Endothelial cell (in vitro differentiated cells): ENCODE measurements at places on chromosomes 1 and 21. TPM values are rescaled to one million over a fixed set of nuclear protein-coding genes. Genes with fewer than 3 reads are reported as not detected.

ADORA1 gene
- 16.3 TPM for total RNA-seq

DNA sequence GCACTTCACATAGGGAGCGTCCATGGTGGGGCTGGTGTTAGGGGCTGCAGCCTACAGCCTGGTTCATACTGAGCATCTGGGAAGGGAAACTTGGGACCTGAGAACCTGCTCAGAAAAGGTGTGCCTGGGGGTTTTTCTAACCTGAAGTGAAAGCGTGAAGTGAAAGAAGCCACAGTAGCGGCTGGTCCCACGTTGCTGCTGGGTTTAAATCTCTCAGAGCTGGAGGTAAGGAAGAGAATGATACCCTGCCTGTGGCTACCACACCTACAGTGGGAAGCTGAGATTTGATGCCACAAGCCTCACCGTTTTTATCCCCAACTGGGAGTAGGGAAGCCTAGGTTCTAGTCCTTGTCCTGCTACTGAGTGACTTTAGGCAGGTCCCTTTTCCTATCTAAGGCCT is 21.0 kb upstream of the FUCA1 start:
- no peak overlapping the region for H3K4me3 ChIP-seq
- peaks cover 4% of the 10 kb centered on the region for H3K4me1 ChIP-seq
- no peaks in the 10 kb centered on the region for H3K36me3 ChIP-seq
- peaks cover 3% of the 10 kb centered on the region for H3K27me3 ChIP-seq
- DNase-seq, result no peak
- no peak overlapping the region for H3K27ac ChIP-seq

IFI44L gene
- total RNA-seq, result 0.59 TPM

GRCh38 chr1:231943084-231943483 is 316.5 kb downstream of the DISC1 start:
- H3K27ac ChIP-seq, result no peak overlapping the region
- peaks cover 11% of the 10 kb centered on the region for H3K4me1 ChIP-seq
- H3K36me3 ChIP-seq, result peaks cover 38% of the 10 kb centered on the region
- no peak for DNase-seq
- H3K27me3 ChIP-seq, result peaks cover 14% of the 10 kb centered on the region
- peak overlapping the region; percentile 33 for H3K4me3 ChIP-seq

GRCh38 chr21:41960386-41960785 is 6.6 kb upstream of the C2CD2 start:
- H3K4me1 ChIP-seq, result peaks cover 20% of the 10 kb centered on the region
- H3K4me3 ChIP-seq, result no peak overlapping the region
- no peak for DNase-seq

DNA sequence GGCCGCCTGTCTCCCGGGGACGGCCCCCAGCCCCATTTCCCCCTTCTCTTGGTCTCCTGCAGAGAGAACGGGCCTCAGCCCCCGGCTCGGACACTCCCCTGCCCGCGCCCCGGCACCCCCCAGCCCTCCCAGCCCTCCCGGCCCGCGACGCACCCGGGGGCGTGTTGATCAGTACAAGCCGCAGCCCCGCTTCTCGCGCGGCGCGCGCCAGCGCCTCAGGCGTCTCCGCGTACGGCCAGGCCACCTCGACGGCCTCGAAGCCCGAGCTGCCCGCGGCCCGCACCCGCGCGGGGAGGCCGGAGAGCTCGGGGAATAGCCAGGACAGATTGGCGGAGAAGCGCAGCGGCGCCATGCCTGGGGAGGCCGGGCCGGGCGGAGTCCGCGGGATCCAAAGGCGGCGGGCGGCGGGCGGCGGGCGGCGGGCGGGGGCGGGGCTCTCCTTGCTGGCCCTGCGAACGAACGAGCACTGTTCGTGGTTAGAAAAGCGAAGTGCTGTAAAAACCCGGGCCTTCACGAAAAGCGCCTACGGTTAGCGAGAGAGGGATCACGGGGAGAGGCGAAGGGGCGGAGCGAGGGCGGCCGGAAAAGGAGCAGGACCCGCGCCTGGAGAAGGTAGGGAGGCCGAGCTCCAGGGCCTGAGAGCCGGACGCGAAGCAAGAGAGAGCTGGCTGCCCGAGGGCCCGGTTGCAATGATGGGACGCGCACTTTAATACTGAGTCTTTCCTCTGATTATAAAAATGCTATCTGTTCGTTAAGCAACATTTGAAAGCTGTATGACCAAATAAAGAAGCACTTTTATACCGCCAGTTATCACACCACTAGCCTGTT is at the start of gene HYI:
Gene HYI (minus strand): TSS at position 490 of the 828 bp plus-strand sequence. CDS start 138 bp downstream, at position 352.
- peak within 1 kb of the TSS; percentile 93 for H3K4me3 ChIP-seq
- H3K4me1 ChIP-seq, result peaks cover 35% of the 10 kb centered on the region
- peaks cover 13% of the 10 kb centered on the region for H3K27me3 ChIP-seq
- DNase-seq, result peak; percentile 74
- H3K27ac ChIP-seq, result peak within 1 kb of the TSS; percentile 84

GRCh38 chr1:6080469-6080868 is 34.8 kb downstream of the KCNAB2 start:
- no peak overlapping the region for H3K4me3 ChIP-seq
- no peak overlapping the region for H3K27ac ChIP-seq
- no peaks in the 10 kb centered on the region for H3K4me1 ChIP-seq
- H3K27me3 ChIP-seq, result peaks cover 5% of the 10 kb centered on the region
- no peak for DNase-seq
- H3K36me3 ChIP-seq, result no peaks in the 10 kb centered on the region

DNA sequence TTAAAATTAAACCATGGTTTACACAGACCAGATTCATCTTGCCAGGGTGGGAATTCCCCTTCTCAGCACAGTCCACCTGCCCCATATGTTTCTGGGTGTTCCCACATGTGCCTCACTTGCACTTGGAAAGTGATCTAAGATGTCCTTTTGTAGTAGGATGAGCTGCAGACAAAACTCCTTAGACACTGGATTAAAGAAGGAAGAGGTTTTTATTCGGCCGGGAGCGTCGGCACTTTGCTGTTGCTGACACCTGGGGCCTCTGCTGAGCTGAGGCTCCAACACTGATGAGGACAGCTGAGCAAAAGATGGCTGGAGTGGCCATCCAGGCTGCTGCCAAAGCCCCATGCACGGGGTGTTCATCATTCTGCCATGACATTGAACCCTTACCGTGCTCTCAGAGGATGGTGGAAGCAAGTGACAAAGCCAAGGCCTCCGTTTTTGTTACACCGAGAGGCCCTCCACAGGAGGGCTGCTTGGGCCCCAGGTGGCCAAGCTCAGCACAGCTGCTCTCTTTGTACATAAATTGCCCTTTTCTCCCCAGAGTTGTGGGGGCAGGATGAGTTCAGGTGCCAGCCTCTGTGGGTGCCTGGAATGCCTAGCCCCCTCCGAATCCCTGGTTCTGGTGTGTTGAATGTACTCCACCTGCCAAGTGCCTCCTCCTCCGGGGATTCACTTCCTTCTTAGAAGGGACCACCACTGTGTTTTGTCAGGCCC is 7.3 kb upstream of the ACOT11 start:
- H3K4me3 ChIP-seq, result no peak overlapping the region
- H3K4me1 ChIP-seq, result peaks cover 44% of the 10 kb centered on the region
- H3K27ac ChIP-seq, result no peak overlapping the region
- peaks cover 6% of the 10 kb centered on the region for H3K27me3 ChIP-seq

DNA sequence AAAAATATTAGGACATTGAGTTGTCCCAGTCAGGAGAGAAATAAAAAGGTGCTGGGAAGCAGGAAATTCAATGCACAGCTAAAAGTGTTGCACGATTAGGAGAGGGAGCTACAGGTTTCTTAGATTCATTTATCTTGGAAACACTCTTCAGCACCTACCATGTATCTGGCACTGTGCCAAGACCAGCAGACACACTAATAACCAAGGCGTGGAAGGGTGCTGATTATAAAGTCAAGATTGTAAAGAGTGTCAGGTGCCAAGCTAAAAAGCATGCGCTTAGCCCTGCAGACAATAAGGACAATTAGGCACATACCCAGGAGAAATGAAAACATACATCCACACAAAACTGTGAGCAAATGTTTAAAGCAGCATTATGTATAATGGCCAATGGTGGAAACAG is 129.9 kb downstream of the DSCAM start:
- peaks cover 8% of the 10 kb centered on the region for H3K36me3 ChIP-seq
- DNase-seq, result no peak
- H3K27ac ChIP-seq, result no peak overlapping the region

DNA sequence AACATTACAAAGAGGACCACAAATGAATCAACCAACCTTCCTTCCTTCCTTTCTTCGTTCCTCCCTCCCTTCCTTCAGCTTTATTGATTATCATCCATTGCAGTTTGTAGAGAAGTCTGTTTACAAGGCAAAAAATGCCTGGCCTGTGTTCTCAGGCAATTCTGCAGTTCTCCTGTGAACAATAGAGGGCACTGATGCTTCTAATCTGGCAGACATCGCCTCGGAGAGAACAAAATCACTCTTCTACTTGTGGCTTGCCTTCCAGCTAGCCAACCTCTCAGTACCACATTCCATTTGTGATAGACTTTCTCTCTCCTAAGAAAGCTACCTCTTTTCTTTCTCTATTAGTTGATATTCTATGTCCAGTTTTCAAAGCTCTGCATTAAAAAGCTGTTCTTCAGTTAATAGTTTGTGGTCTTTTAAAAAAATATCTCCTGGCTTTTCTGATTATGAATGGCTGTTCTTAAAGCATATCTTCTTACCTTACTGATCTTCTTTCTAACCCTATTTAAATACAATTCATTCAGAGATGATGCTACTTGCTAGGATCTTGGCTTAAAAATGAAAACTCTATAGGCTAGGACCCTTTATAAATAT is 26.9 kb upstream of the ESRRG start:
- peak; percentile 45 for DNase-seq
- H3K27ac ChIP-seq, result no peak overlapping the region
- no peaks in the 10 kb centered on the region for H3K36me3 ChIP-seq
- no peaks in the 10 kb centered on the region for H3K27me3 ChIP-seq
- no peak overlapping the region for H3K4me3 ChIP-seq

DNA sequence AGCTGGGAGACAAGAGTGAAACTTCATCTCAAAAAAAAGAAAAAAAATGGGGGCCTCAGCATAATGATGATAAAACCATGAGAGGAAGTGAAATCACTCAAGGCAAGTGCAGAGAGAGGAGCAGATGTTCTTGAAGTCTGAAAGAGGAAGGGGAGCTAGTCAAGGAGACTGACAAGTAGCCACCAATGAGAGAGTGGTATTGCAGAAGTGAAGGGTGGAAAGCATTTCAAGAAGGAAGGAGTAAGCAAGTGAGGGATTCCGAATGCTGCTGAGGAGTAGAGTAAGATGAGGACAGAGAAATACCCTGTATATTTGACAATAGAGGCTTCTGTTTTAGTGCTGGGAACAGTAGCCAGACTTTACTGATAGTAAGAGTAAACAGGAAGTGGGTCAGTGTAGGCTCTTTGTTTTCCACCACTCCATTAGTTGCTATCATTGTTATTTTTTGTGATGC is 2.9 kb downstream of the TATDN3 start:
- H3K36me3 ChIP-seq, result peaks cover 5% of the 10 kb centered on the region
- no peak for DNase-seq
- peak overlapping the region; percentile 21 for H3K4me3 ChIP-seq
- peaks cover 27% of the 10 kb centered on the region for H3K4me1 ChIP-seq

GRCh38 chr1:107867897-107868296 is 97.1 kb downstream of the VAV3 start:
- H3K36me3 ChIP-seq, result peaks cover 48% of the 10 kb centered on the region
- peaks cover 49% of the 10 kb centered on the region for H3K4me1 ChIP-seq
- no peak overlapping the region for H3K4me3 ChIP-seq
- peaks cover 23% of the 10 kb centered on the region for H3K27me3 ChIP-seq

GRCh38 chr1:185249563-185249962 is 67.5 kb downstream of the IVNS1ABP start:
- H3K4me1 ChIP-seq, result peaks cover 7% of the 10 kb centered on the region
- no peak overlapping the region for H3K4me3 ChIP-seq
- no peak overlapping the region for H3K27ac ChIP-seq
- H3K27me3 ChIP-seq, result no peaks in the 10 kb centered on the region

EIF2D gene
- total RNA-seq, result 32.7 TPM

DNA sequence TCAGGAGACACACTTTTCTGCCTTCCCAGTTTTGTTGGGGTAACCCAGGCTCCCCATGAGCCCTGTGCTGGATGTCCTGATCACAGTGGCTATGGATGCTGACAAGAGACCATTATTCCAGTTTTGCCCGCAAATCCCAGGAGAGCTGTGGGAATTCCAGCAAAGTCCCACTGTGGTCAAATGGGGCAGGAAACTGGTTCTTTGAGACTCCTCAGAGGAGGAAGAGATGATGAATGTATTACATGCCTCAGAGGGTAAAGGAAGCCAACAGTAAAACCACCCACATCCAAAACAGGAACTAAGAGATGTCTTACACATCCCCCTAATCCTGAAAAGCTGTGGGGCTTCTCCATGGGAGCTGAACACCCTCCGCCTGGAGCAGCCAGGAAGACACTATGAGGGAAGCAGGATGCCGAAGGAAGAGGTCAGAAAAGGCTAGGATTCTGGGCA is 12.8 kb upstream of the MPZL1 start:
- peaks cover 9% of the 10 kb centered on the region for H3K36me3 ChIP-seq
- H3K4me3 ChIP-seq, result peak overlapping the region; percentile 63
- peaks cover 16% of the 10 kb centered on the region for H3K27me3 ChIP-seq
- peaks cover 57% of the 10 kb centered on the region for H3K4me1 ChIP-seq

GRCh38 chr1:175222296-175222938 is 29.8 kb upstream of the KIAA0040 start:
- H3K27ac ChIP-seq, result no peak overlapping the region
- H3K4me3 ChIP-seq, result no peak overlapping the region
- H3K36me3 ChIP-seq, result no peaks in the 10 kb centered on the region

DNA sequence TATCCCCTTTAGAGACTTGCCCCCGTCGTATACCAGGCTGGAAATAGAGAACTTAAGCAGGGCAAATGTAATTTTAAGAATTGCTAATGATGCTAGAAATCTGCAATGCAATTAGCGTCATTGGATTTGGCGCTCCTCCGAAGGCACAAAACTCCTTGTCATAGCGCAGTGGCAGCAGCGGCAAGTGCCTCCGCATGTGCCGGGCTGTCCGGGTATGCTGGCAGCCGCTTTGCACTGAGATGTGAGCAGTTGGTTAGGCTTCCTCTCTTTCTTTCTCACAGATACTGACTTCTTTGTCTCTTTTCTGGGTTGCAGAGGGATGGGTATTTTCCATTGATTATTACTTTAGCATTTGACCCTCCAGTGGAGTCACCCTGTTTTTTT is 193.4 kb upstream of the LMO4 start:
- no peak for DNase-seq
- peaks cover 6% of the 10 kb centered on the region for H3K27me3 ChIP-seq
- H3K27ac ChIP-seq, result no peak overlapping the region
- no peak overlapping the region for H3K4me3 ChIP-seq

RAB3B gene
- total RNA-seq, result 15.1 TPM

GRCh38 chr1:69109277-69109676 is 458.4 kb upstream of the LRRC7 start:
- peaks cover 2% of the 10 kb centered on the region for H3K27me3 ChIP-seq
- no peak overlapping the region for H3K27ac ChIP-seq
- DNase-seq, result no peak
- no peak overlapping the region for H3K4me3 ChIP-seq

PAPPA2 gene
- 0.33 TPM for total RNA-seq

GRCh38 chr21:37829447-37829846 is 86.8 kb downstream of the KCNJ6 start:
- H3K27me3 ChIP-seq, result peaks cover 5% of the 10 kb centered on the region
- no peaks in the 10 kb centered on the region for H3K4me1 ChIP-seq
- no peak overlapping the region for H3K27ac ChIP-seq
- no peaks in the 10 kb centered on the region for H3K36me3 ChIP-seq

LAPTM5 gene
- 80.5 TPM for total RNA-seq
